ENCODE measurements at places on chromosomes 5 and 9.

- DNase-seq = no peak
Observed at GRCh38 chr5:152405145-152405544, at the start of gene NMUR2. TSS of gene NMUR2 (minus strand) at chr5:152405279. CDS start at chr5:152405113, 166 bp downstream.

- DNase-seq = no peak
Observed at GRCh38 chr5:39119404-39120051, 45.3 kb upstream of the RICTOR start.

DNA sequence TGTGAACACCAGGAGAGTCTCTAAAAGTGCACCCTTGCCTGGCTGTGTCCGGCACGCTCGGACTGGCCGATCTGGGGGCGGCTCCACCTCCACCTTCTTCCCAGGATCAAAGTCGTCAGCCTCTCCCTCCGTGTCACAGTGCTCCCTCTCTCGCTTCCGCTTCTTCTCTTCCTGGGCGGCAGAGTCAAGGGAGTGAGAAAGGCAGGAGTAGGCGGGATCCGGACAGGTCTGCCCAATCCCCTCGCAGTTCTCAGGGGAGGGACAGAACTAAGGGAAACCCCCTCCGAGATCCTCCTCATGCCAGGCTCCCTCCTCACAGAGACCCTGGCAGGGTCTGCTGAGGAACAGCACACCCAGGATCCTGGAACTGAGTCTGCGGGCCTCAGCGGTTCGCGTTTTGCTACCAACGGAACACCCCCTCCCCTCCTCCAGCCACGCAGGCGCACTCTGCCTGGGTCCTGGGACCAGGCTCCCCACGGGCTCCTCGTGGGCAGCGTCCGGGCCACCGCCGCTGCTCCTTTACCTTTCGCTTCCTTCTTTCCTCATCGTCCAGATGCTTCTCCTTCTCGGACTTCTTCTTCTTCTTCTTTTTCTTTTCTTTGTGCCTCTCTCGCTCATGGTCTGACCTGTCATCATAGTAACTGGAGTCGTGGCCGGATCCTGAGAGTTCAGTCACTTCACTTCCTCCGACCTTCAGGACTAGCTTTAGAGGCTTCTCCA is 1.3 kb downstream of the BRD9 start:
- no peak for DNase-seq

- no peak for DNase-seq
Observed at GRCh38 chr5:124651663-124652513, 94.6 kb downstream of the ZNF608 start.

DNA sequence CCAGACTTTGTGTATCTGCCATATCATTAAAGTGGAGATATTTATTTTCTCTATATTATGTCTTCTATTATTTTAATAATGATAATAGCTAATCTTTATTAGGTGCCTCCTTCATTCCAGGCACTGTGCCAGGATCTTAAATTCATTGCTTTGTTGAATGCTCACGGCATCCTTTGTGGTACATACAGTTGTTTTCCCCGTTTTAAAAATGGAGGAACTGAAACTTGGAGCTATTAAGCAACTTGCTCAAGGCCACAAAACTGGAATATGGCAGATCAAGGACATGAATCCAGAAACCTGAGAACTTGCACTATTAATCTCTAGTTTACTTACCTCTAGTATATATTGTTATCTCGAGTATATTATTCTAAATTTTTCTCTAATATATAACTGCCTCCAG is 41.5 kb upstream of the PPP3R2 start:
- DNase-seq = no peak

GRCh38 chr9:70639853-70640814 is 225.7 kb upstream of the KLF9 start:
- DNase-seq = peak; percentile 40

Data from CD4-positive, alpha-beta memory T cell (primary cell).